ENCODE measurements at places on chromosomes 12 and 14.

- DNase-seq, result peak; percentile 50
These were observed 43.3 kb upstream of the DHRS4 start for GRCh38 chr14:23910101-23910875.

DNA sequence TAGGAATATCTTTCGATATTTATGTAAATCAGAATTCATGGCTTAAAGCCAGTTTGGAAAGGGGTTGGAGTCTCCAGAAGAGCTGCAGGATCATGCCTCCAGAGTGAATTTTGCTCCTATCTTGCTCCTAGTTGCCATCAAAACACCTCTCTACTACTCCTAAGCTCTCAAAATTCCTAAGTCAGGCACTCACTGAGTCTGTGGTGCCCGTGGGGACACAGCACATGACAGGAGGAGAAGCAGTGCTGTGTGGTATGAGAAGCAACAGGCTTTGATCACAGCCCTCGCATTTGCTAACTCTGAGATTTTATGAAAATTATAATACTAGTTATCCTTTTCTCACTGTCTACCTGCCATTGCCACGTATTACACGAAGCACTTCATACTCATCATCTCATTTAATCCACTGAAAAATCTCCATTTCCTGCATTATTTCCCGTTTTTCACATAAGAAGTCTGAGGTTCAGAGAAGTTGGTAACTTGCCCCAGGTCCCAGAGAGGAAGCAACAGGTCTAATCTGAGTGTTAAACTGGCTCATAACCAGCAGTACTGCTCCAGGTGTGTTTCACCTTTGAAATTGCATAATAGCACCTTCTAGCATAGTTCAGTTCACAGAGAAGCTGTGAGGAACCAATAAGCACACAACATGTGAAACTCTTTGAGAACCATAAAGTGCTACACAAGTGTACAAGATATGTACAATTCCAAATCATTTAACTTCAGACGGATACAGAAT is 33.1 kb upstream of the SLC35F4 start:
- no peak for DNase-seq

GRCh38 chr12:110337912-110338710 is 57.1 kb downstream of the ATP2A2 start:
- no peak for DNase-seq

- DNase-seq, result no peak
These were observed 17.9 kb upstream of the KLRF1 start for GRCh38 chr12:9809338-9809737.

DNA sequence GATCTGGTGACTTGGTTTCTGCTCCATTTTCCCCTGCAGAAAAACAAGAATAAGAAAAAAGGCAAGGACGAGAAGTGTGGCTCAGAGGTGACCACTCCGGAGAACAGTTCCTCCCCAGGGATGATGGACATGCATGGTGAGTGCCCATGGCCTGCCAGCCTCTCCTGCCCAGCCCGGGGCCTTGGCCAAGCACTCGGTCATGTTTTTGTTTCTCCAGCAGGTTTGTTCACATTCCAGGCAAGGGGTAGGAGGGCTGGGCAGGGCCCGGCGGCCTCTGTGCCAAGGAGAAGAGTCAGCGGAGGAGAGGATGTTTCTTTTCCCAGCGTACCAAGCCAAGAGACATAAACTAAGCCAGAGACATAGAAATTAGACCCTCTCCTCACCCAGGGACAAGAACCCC is 13.6 kb downstream of the BCL7A start:
- DNase-seq, result no peak

DNA sequence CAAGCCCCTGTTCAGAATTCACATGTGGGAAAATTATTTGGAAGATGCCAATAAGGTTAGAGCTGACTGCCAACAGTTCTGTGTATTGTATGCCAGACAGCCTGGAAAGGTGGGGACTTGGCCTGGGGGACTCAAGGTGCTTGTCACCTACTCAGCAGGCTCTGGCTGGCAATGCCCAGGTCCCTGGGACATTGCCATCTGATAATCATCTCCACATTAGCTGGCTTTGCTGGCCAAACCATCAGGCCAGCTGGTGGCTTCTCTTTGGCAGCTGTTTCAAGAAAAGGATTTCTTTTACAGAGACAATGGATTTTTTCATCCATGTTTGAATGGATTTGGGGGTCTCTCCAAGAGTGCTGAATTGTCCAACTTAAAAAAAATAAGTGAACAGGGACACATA is 165.2 kb downstream of the BRMS1L start:
- no peak for DNase-seq

DNA sequence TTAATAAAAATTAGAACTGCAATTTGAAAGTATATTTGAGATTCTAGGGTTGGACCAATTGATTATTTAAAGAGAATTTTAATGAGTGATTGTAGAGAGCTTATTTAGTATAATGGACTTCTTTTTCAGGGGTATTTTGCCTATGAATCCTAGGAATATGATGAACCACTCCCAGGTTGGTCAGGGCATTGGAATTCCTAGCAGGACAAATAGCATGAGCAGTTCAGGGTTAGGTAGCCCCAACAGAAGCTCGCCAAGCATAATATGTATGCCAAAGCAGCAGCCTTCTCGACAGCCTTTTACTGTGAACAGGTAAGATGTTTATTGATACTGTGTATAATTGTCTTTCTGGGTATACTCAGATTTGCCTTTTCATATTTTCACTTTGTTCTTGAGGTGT is 35.9 kb upstream of the KCNMB4 start:
- DNase-seq, result no peak

GRCh38 chr12:65994318-65994717 is 136.2 kb downstream of the LLPH start:
- no peak for DNase-seq

DNA sequence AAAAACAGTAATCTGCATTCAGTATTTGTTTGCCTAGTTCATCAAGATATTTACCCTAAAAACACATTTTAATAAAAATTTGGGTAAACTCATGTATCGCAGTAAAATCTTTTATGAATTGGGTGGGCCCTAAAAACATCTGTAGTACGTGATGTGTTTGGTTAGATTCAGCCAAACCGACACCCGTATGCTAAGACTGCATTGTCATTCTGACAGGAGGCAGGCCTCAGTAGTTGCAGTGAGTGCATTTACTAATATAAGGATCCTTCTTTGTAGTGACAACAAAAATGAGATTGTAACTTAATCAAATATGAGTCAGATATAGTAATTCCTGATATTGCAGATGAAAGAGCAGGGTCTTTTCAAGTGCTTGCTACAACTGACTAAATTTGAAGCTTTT is 191.8 kb downstream of the SLC16A7 start:
- peak; percentile 65 for DNase-seq

DNA sequence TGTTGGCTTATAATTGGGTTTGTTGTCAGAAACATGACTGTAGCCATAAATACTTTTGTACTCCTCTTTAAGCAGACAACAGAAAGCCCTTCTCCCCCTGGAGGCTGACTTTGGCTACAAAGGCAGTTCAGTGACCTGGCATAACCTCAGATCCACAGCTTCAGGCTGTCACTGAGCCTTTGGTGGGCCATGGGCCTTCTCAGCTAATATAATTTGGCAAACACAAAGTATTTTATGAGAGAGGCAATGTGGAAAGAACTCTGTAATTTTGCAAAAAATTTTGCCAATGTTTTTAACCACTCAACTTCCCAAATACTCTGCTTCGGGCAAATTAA is 15.5 kb upstream of the MGP start:
- DNase-seq, result peak; percentile 47

DNA sequence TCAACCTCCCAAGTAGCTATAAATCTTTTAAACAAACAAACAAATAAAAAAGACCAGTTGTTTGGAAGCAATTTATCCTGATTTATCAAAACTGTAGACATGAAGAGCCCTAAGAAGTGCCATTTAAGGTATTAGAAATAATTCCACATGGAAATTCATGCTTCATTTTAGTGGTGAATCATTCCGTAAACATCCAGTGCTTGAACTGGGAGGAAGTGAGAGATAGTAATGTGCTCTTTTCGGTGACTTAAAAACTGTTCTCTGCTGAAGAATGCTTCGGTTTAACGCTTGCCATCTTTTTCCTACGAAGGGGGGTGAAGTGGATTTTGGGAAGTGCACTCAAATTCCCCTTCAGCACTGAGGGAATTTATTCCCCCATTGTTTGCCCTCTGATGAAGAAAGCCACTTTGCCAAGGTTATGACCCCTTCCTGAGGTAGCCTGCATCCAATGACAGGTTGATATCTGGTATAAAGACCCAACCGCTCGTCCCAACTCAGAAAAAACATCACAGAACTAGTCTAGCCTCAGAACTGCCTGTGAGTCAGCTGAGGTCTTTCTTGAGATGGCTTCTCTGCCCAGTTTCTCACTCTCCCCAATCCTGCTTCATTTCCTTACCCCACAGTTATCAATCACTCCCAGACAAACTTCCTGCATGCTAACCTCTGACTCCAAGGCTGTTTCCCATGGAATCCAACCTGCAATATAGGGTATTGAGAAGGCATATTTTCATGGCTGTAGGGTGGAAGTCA is 244.1 kb downstream of the AEBP2 start:
- DNase-seq, result no peak

- DNase-seq, result peak; percentile 78
These were observed 1.0 kb downstream of the NACA start for GRCh38 chr12:56723889-56724700.

- DNase-seq, result no peak
These were observed 53.7 kb downstream of the GCH1 start for GRCh38 chr14:54848910-54849309.

DNA sequence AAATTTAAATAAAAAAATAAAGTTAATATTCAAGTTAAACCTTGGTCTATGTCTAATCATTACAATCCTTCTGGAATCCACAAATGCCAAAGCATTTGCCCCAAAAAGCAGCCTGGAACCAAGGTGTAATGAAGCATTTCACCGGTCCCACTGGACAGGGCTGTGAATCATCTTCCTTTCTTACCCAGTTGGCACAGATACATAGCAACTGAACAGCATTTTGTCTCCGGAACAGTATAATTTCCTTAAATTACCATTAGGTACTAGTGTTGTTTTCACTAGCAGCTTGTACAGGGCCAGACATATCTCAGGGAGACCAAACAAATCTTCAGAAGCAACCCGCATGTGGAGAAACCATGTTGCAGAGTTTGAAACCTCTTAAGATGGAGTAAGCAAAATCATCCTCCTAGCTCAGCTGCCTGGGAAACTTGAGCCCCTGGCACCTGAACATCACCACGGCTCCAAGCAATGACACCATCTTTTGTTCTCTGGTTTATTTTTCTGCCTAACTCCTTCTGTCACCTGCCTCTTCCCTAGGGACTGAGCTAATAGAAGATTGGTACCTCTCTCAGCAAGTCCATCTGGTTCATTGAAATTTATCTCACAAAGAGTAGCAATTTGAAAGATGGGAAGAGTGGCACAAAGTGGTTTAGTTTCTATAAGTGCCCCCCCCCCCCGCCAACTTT is 17.9 kb upstream of the MDM1 start:
- DNase-seq, result no peak

DNA sequence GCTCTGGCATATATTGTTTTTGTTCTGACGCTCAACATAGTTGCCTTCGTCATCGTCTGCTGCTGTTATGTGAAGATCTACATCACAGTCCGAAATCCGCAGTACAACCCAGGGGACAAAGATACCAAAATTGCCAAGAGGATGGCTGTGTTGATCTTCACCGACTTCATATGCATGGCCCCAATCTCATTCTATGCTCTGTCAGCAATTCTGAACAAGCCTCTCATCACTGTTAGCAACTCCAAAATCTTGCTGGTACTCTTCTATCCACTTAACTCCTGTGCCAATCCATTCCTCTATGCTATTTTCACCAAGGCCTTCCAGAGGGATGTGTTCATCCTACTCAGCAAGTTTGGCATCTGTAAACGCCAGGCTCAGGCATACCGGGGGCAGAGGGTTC is 77.0 kb downstream of the GTF2A1 start:
- DNase-seq, result no peak

DNA sequence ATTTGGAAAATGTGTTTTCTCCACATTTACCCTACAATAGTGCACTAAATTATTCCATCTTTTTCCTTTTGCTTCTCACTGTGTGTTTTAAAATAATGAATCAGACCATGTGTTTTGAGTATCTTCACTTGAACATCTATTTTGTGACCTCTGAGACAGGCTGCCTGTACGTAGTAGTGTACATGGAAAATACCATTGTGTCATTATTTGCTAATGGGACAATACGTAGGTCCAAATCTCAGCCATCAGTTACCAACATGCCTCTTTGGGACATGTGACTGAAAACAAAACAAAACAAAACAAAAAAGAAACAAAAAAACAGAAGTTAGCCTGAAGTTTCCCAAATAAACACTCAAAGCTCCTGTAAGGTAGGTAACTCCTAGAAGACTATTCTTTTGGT is 7.1 kb upstream of the MYF6 start:
- DNase-seq, result no peak

DNA sequence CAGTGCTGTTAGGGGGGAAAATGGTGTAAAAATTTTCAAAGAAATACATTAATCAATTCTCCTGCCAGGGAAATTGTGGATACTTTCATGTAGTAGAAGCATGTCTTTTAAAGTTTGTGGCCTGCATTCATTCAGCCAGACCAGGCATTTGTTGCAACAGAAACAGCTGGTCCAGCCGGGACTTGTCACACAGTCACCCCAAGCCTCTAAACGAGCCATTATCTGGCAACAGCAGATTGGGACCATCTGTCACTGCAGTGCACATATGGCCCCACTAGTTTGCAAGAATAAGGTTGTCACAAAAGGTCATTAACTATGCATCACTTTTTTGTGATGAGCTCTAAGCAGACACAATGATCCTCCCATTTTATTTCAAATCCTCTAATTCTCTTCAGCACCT is 193.9 kb downstream of the PHLDA1 start:
- DNase-seq, result no peak

DNA sequence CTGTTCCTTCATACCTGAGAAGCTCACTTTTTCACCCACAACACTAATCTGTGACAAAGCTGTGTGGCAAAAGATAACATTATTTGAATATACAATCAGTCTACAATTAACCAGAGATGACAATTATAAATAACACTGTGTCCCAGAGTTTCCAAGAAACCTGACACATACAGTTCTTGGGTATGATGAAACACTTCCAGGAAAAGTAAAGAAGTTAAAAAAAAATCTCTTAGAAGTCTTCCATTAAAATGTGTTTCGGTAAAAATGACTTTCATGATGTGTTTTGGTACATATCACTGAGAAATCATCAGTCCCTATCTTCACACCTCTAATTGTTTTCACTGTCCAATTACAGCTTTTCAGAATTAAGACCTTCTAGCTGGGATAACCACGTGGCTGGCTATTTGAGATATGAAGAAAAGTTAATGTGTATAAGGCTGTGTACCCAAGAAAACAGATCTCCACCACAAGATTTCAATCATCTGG is 390.2 kb downstream of the SOX5 start:
- peak; percentile 37 for DNase-seq

DNA sequence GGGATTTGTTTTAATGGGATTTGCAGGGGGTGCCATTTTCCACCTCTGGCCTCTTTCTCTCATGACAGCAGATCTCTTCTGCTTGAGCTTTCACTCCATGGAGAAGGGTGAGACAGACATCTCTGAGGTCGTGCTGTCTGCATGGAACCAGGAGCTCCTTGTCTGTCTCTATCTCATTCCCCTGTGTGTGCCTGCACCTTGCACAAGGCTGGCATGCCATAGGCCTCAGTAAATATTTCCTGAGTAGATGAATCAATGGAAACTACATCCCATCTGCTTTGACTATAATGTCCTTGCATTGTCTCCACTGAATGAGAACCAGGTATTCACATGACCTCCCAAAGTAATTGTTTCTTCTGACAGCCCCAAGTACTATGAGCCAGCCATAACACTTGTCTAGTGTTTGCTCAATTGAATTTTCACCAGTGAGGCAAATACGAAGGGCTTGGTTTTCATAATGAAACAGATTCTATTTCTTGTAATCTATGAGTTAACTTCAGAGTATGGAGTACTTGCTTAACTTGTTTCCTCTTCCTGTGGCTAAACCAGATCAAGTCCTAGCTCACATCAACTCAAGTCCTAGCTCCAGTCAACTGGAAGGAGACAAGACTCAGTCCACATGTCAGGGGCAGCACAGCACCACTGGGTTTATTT is 32.3 kb downstream of the KCNK13 start:
- DNase-seq, result no peak

Data from hematopoietic multipotent progenitor cell treated with erythropoietin and hydrocortisone succinate and interleukin-3 and kit ligand, for 4 days (in vitro differentiated cells).